ENCODE measurements at places on chromosomes 2 and 18.

- DNase-seq = no peak
These were observed 271.5 kb upstream of the MMADHC start for GRCh38 chr2:149858901-149859634.

DNA sequence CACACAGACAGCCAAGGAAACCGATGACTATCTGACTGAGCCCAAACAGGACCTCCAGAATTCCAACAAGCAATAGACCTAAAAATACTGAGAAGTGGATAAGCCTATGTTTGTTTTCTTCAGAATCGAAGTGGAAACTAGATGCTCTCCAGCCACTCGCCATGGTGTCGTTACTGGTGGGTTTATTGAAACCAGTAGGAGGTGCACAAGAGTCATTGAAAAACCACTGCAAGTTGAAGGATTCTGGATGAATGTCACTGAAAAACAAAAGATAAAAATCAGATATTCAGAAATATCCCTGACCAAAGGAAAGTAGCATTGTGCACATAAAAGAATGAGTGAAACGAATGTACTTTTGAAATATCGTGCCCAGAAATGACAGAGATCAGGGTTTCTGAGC, 15.3 kb downstream of the TM4SF20 start:
- DNase-seq = no peak

DNA sequence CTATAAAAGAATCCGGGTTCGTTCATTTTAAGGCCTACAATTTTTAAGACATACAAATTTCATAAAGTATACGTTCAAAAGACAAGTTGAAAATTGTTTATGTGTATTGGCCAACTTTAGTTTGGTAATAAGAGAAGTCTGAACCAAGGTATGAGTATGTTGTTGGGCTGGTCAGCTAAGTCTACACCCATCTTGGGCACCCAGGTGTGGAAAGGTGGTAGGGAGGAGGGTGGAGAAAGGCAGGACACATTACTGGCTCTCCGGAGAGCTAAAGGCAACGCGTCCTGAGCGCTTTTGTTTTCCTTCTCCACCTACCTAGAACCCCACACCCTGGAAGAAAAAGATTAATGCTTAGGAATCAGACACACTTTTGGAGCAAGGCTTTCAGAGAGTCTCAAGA, 899 bp upstream of the PELI1 start:
- no peak for DNase-seq

DNA sequence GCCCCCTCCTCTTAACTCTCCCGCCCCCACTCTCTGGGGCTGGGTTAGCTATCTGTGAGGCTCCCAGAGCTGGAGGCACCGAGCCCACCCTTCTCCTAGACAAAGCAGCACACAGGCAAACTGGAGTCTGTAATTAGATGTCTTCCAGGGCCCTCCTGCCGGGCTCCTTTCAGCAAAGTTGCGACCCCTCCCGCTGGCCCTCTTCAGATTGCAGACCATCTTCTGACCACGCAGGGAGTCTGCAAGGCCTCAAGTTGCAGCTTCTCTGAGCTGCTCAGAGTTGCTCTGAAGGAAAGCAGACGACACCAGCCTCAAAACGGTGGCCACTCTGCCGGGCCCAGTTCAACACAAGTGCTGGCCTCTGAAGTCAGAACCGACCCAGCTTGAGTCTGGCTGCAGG, 228.4 kb upstream of the COPS8 start:
- no peak for DNase-seq

- DNase-seq = no peak
These were observed 1.2 kb downstream of the CABLES1 start for GRCh38 chr18:23136326-23137096.

- no peak for DNase-seq
These were observed 1.4 kb downstream of the FAM117B start for GRCh38 chr2:202636213-202636513.

Data from stimulated activated CD4-positive, alpha-beta T cell treated with anti-CD3 and anti-CD28 coated beads, Interleukin-1b, Interleukin-23, amount 100 ng/mL, for 1 hour (primary cell).